Central memory CD8-positive, alpha-beta T cell (primary cell): ENCODE measurements at places on chromosomes 3 and 15.

DNA sequence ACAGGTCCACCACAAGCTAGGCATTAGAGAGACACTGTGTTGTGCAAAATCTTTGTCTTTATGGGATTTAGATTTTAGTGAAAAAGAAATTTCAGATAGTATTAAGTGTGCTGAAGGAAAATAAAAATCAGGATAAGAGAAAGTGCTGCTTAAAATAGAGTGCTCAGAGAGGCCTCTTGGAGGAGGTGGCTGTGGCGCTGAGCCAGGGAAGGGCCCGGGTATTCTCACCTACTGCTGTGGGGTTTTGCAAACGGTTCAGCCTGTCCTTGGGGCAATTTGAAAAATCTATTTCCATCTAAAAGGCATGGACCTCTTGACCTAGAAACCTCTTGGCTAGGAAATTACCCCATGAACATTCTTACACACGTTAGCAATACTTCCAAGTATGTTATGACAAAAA is 267.7 kb downstream of the TJP1 start:
- no peak overlapping the region for H3K27ac ChIP-seq
- H3K4me1 ChIP-seq, result no peaks in the 10 kb centered on the region
- H3K27me3 ChIP-seq, result peaks cover 14% of the 10 kb centered on the region
- no peak overlapping the region for H3K4me3 ChIP-seq
- no peaks in the 10 kb centered on the region for H3K36me3 ChIP-seq
- no peak for DNase-seq

DNA sequence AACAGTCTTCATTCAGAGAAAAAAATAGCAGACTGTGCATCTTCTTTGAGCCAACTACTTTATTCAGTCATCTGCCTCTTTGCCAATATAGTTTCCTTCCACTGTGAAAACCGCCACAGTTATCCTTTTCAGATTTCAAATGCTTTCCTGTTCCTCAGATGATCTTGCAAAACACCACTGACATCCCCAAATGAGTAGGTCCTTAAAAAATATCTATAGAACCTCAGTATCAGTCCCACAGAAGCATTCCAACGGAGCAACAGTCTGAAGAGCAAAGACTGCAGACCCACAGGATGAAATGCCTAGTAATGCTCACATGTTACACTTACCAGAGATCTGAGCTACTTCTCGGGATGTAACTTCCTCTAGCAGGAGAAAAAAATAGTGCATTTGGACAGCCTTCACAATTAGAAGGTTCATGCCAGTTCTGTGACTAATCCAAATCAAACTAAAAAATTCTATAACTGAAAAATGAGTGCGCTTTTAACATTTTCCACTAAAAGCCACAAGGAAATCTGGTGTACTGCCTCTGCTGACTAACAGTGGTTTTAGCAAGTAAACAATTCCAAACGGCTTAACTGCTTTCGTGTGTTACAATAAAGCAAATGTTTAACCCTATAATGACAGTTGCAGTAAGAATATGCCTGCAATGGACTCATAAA is at the start of gene ANKRD28:
ANKRD28 (minus strand) TSS at position 338 of the 662 bp plus-strand sequence. CDS start 1,458 bp downstream, outside the sequence.
- H3K4me3 ChIP-seq, result peak within 1 kb of the TSS; percentile 65
- no peak for DNase-seq
- H3K27me3 ChIP-seq, result no peaks in the 10 kb centered on the region
- H3K4me1 ChIP-seq, result peaks cover 55% of the 10 kb centered on the region

DNA sequence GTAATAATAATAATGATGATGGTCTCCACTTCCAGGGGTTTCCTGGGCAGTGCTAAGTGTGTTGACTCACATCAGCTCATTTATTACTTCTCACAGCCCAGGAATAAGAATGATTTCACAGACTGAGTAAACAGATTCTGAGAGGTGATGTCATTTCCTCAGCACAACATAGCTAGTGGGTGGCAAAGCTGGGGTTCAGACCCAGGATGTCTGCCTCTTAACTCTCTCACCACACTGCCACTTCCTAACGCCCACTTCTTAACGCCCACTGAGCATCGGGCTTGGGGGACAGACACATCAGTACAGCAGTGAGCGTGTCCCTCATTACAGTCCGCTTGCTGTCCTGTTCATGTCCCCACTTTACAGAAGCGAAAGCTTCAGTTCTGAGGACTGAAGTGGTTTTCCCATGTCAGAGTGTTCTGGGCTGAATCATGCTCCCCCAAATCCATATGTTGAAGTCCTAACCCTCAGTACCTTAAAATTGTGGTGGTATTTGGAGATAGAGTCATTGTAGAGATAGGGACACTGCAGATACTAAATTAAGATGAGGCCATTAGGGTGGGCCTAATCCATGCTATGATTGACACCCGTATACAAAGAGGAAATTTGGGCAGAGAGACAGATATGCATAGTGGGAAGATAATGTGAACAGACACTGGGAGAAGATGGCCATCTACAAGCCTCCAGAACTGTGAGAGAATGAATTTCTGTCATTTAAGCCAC is 68.0 kb downstream of the ATP2B2 start:
- peaks cover 24% of the 10 kb centered on the region for H3K4me1 ChIP-seq
- H3K36me3 ChIP-seq, result peaks cover 1% of the 10 kb centered on the region

DNA sequence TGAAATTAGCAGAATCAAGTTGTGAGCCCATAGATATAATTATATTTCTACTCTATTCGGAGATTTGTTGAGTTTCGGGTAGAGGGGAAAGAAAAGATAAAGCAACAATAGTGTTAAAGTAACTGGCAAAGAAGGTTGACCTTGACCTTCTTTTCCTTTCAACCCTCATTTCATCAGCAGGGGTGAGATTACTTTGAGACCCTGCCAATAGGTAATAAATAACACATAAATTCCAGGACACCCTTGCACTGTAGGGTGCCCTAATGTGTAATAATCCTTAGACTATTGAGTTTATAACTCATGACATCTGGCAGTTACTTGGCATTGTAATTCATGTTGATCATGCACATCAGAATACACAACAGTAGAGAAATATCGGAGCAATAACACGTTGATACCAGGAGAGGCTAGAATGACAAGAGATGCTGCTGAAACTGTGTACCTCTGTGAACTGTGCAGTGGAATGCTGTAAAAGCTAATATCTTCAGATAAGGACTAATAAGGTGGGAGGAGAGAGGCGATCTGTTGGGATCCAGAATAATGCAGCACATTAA is 426.7 kb downstream of the ROBO2 start:
- DNase-seq, result no peak
- no peak overlapping the region for H3K27ac ChIP-seq
- no peak overlapping the region for H3K4me3 ChIP-seq

- H3K27ac ChIP-seq, result no peak overlapping the region
- H3K27me3 ChIP-seq, result peaks cover 24% of the 10 kb centered on the region
- H3K4me3 ChIP-seq, result no peak overlapping the region
- no peaks in the 10 kb centered on the region for H3K36me3 ChIP-seq
- DNase-seq, result no peak
- H3K4me1 ChIP-seq, result no peaks in the 10 kb centered on the region
Observed at GRCh38 chr15:95266451-95267061, 1035.2 kb downstream of the MCTP2 start.

DNA sequence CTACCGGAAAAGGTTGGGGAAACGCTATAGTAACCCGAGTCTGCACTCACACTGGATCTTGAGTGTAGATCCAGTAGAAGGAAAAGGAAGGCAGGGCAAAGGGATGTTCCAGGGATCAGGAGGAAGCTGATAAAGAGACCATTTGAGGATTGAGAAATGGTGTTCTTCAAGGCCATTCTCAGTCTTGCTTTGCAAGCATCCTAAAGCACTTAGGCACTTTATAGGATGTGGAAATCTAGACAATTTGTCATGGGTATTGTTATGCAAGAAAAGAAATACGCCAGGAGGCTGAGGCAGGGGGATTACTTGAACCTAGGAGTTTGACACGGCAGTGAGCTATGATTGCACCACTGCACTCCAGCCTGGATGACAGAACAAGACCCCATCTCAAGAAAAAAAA is 13.2 kb upstream of the SCAMP5 start:
- H3K36me3 ChIP-seq, result no peaks in the 10 kb centered on the region
- no peak overlapping the region for H3K4me3 ChIP-seq
- peaks cover 46% of the 10 kb centered on the region for H3K27me3 ChIP-seq

DNA sequence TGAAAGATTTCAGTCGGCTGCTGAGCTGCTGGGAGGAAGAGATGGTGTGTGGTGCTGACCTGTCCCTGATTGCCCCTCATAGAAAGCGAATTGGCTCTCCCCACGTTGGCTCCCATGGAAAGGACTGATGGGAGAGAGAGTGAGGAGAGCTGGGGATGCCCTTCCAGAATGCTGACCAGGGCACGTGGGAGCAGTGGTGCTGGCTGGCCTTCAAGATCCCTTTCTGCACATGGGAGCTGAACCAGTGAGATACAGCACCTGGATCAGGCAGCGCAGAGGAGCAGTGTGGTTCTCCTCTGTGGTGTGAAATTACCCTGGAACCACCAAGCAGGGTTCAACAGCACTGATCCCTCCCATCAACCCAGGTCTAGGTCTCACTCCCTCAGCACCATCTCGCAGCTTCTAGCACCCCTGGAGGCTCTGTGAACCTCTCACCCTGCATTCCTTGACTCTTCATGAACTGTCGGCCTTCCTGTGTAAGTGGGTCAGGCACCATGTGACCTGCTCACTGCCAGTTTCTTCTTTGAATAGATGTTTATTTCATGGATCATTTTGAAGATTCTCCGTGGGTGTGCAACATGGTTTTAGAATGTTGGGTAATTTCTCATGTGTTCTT is 55.7 kb downstream of the CACNA1D start:
- no peak for DNase-seq
- H3K36me3 ChIP-seq, result peaks cover 1% of the 10 kb centered on the region
- no peaks in the 10 kb centered on the region for H3K4me1 ChIP-seq
- H3K27me3 ChIP-seq, result peaks cover 25% of the 10 kb centered on the region
- H3K4me3 ChIP-seq, result no peak overlapping the region

DNA sequence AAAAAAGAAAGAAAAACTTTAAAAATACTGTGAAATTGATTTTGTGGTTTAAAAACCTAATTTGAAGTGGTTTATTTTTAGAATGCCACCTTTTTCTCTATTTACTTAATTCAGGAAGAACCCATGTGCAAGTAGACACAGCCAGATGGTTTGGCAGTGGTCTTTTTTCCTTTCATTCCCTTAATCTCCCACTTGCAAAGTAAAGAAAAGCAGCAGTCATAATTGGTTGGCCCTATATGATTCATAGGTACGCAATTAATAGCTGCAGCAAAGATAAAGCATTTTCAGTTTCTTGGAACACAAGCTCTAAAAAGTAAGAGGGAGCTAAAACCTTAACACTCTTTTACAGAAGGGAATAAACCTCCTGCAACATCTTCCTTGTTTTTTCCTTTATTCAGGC is 115.3 kb downstream of the MECOM start:
- DNase-seq, result no peak
- no peak overlapping the region for H3K4me3 ChIP-seq
- H3K27me3 ChIP-seq, result peaks cover 18% of the 10 kb centered on the region
- no peaks in the 10 kb centered on the region for H3K36me3 ChIP-seq

- H3K4me3 ChIP-seq, result no peak overlapping the region
- no peaks in the 10 kb centered on the region for H3K36me3 ChIP-seq
- H3K27me3 ChIP-seq, result no peaks in the 10 kb centered on the region
- no peak overlapping the region for H3K27ac ChIP-seq
Observed at GRCh38 chr3:191915712-191916111, 454.7 kb downstream of the PYDC2 start.

DNA sequence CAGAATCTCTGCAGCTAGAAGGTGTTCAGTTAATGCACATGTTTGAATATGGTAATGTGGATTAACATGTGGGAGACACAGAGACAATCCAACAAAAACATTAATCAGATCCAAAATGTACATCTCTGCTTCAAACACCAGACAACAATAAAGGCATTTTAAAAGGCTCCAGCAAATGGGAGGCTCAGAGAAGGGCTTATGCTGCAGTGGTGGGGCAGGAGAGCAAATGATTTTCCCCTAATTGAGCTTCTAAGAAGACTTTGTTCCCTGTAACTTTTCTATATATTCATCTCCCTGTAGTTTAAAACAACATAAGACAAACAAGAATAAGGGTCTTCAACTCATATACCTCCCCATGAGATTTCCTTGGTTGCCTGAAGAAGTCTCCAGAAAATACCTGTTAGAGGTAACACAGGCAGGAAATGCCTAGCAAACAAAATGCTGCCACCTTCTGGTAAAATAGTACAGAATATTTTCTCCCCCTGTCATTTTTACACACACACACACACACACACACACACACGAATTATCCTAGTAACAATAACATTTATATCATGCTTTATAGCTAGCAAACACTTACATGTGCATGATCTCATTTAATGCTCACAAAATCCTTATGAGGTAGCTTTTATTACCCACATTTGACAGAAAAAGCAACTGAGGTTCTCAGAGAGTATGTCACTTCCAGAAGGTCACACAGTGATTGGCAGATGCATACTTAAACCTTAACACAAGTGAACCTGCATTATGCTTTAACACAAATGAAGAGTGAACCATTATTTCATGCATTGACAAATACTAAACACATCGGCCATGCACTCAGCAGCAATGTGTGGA is 123.4 kb upstream of the MB21D2 start:
- no peaks in the 10 kb centered on the region for H3K36me3 ChIP-seq
- no peak overlapping the region for H3K4me3 ChIP-seq
- no peaks in the 10 kb centered on the region for H3K27me3 ChIP-seq
- H3K4me1 ChIP-seq, result no peaks in the 10 kb centered on the region

DNA sequence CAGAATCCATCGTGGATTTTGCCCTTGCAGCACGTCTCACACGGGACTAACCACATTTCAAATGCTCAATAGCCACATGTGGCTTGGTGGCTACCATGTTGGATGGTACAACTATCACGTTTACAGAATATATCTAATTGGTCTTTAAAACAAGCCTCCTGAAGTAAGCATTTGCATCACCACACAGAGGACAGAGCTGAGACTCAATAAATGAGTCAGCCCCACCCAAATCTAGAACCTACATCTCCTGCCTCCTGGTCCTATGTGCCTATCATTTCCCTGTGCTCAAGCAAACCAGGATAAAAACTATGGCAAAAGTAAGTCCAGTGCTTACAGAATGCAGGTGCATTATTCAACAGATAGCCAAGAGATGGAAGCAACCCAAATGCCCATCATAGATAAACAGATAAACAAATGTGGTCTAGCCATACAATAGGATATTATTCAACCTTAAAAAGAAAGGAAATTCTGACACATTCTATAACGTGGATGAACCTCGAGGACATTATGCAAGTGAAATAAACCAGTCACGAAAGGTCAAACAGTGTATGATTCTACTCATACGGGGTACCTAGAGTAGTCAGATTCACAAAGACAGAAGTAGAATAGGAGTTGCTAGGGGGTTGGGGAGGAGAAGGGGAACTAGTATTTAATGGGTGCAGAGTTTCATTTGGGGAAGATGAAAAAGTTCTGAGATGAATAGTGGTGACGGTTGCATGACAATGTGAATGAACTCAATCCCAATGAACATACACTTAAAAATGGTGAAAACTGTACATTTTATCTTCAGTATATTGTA is 43.9 kb downstream of the SRGAP3 start:
- no peak overlapping the region for H3K27ac ChIP-seq
- H3K4me1 ChIP-seq, result no peaks in the 10 kb centered on the region
- DNase-seq, result no peak

DNA sequence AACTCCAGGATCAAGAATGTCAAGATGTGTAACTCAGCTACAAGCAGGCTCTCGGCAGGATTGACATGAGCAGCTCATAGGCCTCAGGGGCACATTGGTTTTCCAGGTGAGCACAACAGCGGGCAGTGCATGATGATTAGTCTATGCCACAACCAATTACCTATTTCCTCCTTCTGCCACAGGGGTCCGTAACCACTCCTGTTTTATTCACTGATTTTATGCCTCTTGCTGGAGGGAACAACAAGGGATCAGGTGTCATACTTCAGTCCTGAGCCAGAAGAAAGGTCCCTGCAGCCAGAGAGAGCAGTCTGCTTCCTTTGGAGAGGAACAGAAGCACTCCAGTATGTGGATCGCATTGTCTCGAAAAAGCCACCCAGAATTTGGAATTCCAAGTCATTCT is 35.1 kb upstream of the PTPRG start:
- H3K27ac ChIP-seq, result no peak overlapping the region
- DNase-seq, result no peak
- no peaks in the 10 kb centered on the region for H3K36me3 ChIP-seq
- no peaks in the 10 kb centered on the region for H3K4me1 ChIP-seq
- H3K4me3 ChIP-seq, result no peak overlapping the region
